ENCODE measurements at places on chromosomes 5 and 9.

GRCh38 chr9:98935071-98935505 lies 8.6 kb upstream of the COL15A1 start:
- no peak for DNase-seq

DNA sequence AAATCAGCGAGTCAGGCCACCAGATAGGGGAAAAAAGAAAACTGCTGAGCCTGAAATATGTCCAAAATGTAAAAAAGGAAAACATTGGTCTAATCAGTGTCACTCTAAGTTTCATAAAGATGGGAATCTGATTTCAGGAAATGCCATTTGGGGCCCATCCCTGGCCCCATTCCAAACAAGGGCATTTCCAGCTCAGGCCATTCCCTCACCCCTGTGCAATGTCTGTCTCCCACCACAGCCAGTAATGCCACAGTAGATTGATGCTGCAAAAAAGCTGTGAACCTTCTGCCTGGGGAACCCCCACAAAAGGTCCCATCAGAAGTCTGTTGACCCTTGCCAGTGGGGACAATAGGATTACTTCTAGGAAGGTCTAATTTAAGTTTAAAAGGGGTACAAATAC lies 199.6 kb downstream of the YTHDC2 start:
- DNase-seq, result no peak

GRCh38 chr9:72351538-72352453 lies 13.2 kb downstream of the ZFAND5 start:
- no peak for DNase-seq

GRCh38 chr5:57501414-57502201 lies 19.0 kb upstream of the ACTBL2 start:
- DNase-seq, result no peak

- no peak for DNase-seq
These were observed 970.9 kb downstream of the CDH12 start for GRCh38 chr5:21882074-21882745.

DNA sequence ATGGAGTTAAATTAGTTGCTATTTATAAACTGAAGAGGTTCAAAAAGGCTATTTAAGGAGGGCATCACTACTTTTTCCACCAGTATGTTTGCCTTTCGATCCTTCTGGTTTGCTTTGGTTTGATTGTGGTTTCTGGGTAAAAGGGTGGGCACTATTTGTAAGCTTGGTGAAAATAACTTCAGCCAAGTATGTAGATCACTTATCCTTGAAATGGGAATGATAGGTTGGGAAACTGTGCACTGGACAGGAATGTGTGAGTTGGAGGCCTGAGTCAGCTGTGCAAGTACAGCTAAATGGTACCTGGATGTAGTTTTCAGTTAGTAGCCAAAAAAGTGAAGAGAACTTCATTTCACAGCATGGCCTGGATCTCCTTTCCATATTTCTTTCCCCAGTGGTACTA lies 466.2 kb downstream of the ENC1 start:
- no peak for DNase-seq

DNA sequence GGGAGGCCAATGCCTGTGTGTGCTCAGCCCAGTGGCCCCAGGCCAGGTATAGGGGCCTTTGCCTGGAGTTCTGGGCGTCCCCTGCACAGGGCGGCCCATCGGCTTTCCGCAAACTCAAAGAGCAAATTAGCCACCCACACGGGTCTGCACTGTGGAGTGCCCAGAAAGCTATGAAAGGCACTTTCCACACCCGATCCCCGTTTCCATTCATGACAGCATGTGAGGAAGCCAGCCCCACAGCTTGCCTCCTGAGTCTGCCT lies 5.2 kb downstream of the DBH start:
- no peak for DNase-seq

DNA sequence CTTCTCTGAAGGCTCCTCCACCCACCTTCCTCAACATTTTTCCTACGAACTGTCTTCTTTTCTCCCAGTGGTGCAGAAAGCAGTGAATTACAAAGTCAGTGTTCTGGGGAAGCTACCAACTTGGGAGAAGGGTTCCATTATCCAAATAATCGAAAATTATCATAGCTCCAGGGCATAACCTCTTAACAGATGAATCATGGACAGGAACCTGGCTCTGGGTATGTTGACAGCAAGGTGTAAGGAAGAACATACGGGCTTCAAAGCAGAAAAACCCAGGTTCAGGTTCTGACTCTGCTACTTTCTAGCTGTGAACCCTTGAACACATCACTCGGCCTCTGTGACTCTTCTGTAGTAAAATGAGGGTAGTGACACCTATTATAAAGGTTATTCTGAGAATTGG lies 351.3 kb downstream of the ENC1 start:
- no peak for DNase-seq

GRCh38 chr5:86997516-86997915 lies 270.2 kb upstream of the RASA1 start:
- no peak for DNase-seq

- DNase-seq, result no peak
These were observed 14.4 kb upstream of the GDA start for GRCh38 chr9:72134801-72135200.

- DNase-seq, result no peak
These were observed 581.8 kb upstream of the C9orf72 start for GRCh38 chr9:28155067-28155466.

GRCh38 chr5:107513337-107514085 lies 157.2 kb downstream of the EFNA5 start:
- no peak for DNase-seq

- no peak for DNase-seq
These were observed 107.2 kb downstream of the PDE4D start for GRCh38 chr5:59786334-59786805.

GRCh38 chr9:24721621-24722020 lies 175.9 kb upstream of the IZUMO3 start:
- DNase-seq, result no peak

DNA sequence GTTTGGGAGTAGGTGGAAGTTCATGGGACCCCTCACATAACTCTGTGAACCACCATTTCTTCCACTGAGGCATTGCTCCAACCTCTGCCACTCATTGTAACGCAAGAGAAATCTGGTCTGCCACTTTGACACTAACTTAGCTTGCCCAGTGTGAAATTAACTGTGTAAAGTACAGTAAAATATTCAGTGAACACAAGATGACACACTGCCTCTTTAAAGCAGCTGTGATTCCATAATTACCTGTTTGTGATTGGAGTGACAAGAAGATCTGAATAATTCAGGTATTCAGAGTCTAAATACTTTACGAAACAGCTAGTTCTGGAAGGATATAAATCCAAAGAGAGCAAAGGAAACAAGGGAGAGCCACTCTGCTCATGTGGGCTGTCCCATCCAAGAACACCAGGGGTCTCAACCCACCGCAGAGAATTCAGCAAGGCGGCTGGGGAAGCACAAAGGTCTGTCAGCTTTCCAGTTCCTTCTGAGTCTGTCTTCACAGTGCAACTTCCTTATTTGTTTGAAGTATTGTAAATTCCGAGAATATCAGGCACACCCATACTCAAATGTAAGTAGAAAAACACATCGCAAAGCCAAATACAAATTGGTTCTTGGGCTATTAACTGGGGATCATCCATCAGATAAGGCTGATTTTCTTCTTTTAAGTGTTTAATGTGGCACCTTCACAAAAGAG lies 86.9 kb downstream of the GNAQ start:
- no peak for DNase-seq

- no peak for DNase-seq
These were observed 101.5 kb upstream of the SNX2 start for GRCh38 chr5:122673343-122673742.

GRCh38 chr9:134693011-134693410 lies 51.4 kb downstream of the COL5A1 start:
- no peak for DNase-seq

- DNase-seq, result no peak
These were observed 130.1 kb downstream of the C9orf50 start for GRCh38 chr9:129490583-129491486.

DNA sequence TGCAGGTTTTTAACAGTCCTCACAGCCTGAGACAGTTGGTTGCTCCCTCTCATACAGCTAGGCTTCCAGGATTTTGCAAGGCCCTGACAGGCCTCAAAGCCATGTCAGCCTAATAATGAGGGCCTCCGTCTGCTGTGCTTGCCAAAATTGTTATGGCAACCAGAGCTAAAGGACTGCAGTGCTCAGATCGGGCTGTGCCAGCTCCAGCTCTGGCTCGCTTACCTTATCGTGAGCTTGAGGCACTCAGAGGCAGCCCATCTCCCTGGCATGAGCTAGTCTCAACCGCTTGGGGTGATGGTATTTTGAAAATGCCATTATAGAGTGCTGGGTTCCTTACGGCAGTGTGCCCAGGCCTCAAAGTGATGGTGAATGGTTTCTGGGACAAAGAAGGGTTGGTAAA lies 8.4 kb downstream of the MTAP start:
- DNase-seq, result no peak
